CD4-positive, alpha-beta T cell (primary cell): ENCODE measurements at places on chromosomes 7 and 10. TPM values are rescaled to one million over a fixed set of nuclear protein-coding genes. Genes with fewer than 3 reads are reported as not detected.

C7orf57 gene
- not detected for total RNA-seq

MTURN gene
- total RNA-seq = 38.9 TPM

RBP4 gene
- not detected for total RNA-seq

FLNC gene
- total RNA-seq = 0.08 TPM

LIPF gene
- total RNA-seq = not detected

GIMAP8 gene
- 2.9 TPM for total RNA-seq

CLCN1 gene
- total RNA-seq = not detected

SPDYE5 gene
- total RNA-seq = not detected

GRCh38 chr7:43769281-43769680 lies 10.8 kb downstream of the BLVRA start:
- H3K27me3 ChIP-seq = no peaks in the 10 kb centered on the region
- no peak for DNase-seq
- H3K27ac ChIP-seq = no peak overlapping the region
- H3K4me3 ChIP-seq = no peak overlapping the region
- peaks cover 14% of the 10 kb centered on the region for H3K36me3 ChIP-seq

GRCh38 chr10:131759347-131759746 lies 141.5 kb upstream of the PPP2R2D start:
- no peak overlapping the region for H3K4me3 ChIP-seq
- H3K27me3 ChIP-seq = no peaks in the 10 kb centered on the region
- no peak for DNase-seq

GRCh38 chr10:56586461-56586891 lies 225.4 kb upstream of the ZWINT start:
- H3K36me3 ChIP-seq = no peaks in the 10 kb centered on the region
- H3K27ac ChIP-seq = no peak overlapping the region
- H3K27me3 ChIP-seq = no peaks in the 10 kb centered on the region

GRCh38 chr10:58642916-58643428 lies 130.3 kb downstream of the BICC1 start:
- H3K4me1 ChIP-seq = no peaks in the 10 kb centered on the region
- no peak overlapping the region for H3K27ac ChIP-seq
- no peak overlapping the region for H3K4me3 ChIP-seq
- no peak for DNase-seq

DNA sequence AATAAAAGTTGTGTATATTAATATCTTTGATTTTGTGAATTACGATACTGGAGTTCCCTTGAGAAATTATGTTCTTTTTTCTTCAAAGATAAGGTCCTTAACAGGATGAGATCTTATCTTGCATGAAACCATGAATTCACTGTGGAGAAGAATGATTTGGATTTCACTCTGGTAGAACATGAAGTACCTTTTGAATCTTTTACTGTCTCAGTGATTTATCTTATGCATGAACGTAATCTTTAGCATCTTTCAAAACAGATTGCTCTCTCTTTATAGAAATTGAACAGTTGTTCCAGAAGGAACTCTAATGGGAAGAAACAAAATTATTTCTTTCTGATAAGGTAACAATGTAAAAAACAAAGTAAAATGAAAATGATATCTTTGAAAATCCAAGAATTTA lies 11.0 kb upstream of the ZNF438 start:
- DNase-seq = no peak
- H3K4me3 ChIP-seq = no peak overlapping the region
- no peaks in the 10 kb centered on the region for H3K4me1 ChIP-seq
- H3K27me3 ChIP-seq = no peaks in the 10 kb centered on the region
- no peaks in the 10 kb centered on the region for H3K36me3 ChIP-seq

- H3K4me1 ChIP-seq = peaks cover 20% of the 10 kb centered on the region
- DNase-seq = peak; percentile 72
- no peak overlapping the region for H3K4me3 ChIP-seq
- no peaks in the 10 kb centered on the region for H3K36me3 ChIP-seq
- H3K27me3 ChIP-seq = peaks cover 5% of the 10 kb centered on the region
- H3K27ac ChIP-seq = no peak overlapping the region
Measured at GRCh38 chr7:151110941-151111645, 24.8 kb downstream of the AGAP3 start.

DNA sequence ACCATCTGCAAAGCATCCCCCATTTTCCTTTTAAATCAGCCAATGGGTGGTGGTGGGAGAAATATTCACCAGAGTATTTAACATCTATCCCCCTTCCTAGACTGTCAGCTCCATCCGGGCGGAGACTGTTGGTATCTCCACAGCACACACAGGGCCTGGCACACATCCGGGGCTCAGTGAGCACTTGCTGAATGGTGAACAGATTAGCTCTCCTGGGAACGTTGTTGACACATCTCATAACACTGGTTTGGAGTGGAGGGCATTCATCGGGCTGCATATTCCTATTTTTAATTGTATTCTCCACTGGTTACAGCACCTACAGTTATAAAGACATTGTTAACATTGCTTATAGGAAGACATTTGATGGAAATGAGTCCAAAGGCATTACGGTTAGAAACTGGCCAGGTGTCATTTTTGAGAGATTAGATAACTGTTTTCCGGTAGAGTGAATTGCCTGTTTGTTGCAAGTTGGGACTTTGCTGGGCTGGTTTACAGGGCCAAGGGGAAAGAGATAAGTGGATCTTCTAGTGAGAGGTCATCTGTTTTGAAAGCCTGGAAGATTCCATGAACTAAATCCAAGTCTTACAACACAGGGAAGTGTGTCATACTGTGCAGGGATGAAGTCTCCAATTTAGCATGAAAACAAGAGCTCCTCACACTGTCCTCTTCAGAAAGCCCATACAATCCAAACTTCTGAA lies 101.8 kb downstream of the EGFR start:
- DNase-seq = no peak
- peaks cover 10% of the 10 kb centered on the region for H3K27me3 ChIP-seq
- H3K36me3 ChIP-seq = no peaks in the 10 kb centered on the region
- H3K4me3 ChIP-seq = no peak overlapping the region

- no peaks in the 10 kb centered on the region for H3K4me1 ChIP-seq
- DNase-seq = no peak
- no peak overlapping the region for H3K27ac ChIP-seq
Measured at GRCh38 chr7:12625836-12626235, 55.3 kb downstream of the SCIN start.

GRCh38 chr7:124022551-124022950 lies 10.3 kb downstream of the TMEM229A start:
- no peaks in the 10 kb centered on the region for H3K36me3 ChIP-seq
- no peaks in the 10 kb centered on the region for H3K4me1 ChIP-seq
- H3K27ac ChIP-seq = no peak overlapping the region
- no peaks in the 10 kb centered on the region for H3K27me3 ChIP-seq
- no peak overlapping the region for H3K4me3 ChIP-seq

DNA sequence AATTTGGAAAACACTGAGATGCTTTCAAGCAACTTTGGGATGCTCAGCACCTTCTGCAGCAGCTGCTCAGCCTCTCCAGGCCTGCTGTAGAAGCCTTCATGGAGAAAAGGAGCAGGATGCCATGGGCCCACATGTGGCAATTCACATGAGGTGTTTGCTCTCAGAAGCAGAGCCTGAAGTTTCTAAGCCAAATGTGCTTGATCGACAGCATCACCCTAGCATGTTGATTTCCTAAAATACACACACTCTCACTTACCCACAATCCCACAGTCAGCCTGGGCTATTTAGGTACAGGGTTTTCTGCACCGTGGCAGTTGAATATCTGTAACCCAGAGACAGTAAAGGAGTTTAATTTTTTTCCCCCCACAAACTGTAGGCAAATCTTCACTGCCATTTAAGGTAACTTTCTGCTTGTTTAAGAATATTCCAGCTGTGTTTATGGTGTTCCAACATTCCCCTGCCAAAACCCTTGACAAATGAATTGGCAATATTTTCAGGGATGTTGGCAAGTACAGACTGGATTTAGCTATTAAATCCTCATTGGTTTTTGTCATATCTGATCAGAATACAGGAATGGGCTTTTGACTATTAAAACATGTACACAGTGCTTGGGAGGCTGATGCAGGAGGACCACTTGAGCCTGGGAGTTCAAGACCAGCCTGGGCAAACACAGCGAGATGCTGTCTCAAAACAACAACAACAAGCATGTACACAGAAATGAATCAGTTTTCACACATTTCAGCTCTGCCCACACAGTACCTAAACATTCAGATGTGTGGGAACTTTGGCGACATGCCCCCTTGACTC lies 244.2 kb downstream of the CELF2 start:
- peak overlapping the region; percentile 14 for H3K27ac ChIP-seq
- H3K27me3 ChIP-seq = no peaks in the 10 kb centered on the region
- no peak for DNase-seq
- H3K4me3 ChIP-seq = no peak overlapping the region
- H3K4me1 ChIP-seq = peaks cover 26% of the 10 kb centered on the region

DNA sequence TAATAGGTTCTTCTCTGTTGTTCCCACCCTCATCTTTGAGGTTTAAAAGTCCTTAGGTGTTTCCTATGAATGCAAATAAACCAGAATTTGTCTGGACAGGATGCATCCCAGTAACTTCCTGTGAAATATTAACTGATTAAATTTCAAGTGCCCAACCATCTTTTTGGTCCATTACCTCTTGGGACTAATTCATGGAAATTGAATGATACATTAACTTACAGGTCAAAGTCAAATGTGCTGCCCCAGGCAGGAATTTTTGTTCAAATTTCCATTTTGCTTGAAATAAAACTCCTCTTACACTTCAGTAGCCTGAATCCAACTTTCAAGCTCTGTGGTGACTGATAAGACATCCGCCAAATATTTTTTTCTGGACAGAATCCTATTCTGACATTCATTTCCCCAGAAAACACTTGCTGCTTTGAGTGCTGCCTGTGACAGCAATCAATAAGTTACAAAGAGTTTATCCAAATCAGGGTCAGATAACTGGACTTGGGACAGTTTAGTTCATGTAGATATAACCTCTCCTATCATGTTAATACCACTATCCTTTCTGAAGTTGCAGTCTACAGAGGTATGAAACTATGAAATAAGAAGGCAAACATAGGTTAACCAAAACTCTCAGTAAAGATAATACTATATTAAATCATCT lies 383.5 kb downstream of the POM121L12 start:
- no peaks in the 10 kb centered on the region for H3K36me3 ChIP-seq
- H3K4me3 ChIP-seq = no peak overlapping the region
- no peak for DNase-seq
- no peak overlapping the region for H3K27ac ChIP-seq
- no peaks in the 10 kb centered on the region for H3K4me1 ChIP-seq

GRCh38 chr10:123154711-123155505 lies 706 bp downstream of the BUB3 start:
- peak overlapping the region; percentile 95 for H3K4me3 ChIP-seq
- H3K4me1 ChIP-seq = peaks cover 46% of the 10 kb centered on the region
- peak overlapping the region; percentile 71 for H3K27ac ChIP-seq
- H3K36me3 ChIP-seq = peaks cover 31% of the 10 kb centered on the region

DNA sequence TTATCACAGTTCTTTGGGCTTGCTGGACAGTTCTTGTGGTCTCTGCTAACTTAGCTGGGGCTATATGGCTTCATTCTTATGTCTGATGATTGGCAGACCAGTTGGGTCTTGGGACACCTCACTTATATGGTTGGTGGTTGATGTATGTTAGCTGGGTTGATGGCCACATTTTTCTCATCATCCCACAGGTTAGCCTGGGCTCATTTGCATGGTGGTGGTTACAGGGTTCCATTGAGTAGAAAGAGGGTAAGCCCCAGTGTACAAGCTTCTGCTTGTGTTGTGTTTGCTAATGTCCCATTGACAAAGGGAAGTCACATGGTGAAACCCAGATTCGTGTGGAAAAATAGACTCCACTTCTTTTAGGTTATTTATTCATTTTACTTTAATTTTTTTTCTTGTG lies 40.6 kb downstream of the TMEM60 start:
- no peak overlapping the region for H3K4me3 ChIP-seq
- DNase-seq = no peak
- H3K4me1 ChIP-seq = no peaks in the 10 kb centered on the region
- no peak overlapping the region for H3K27ac ChIP-seq
- no peaks in the 10 kb centered on the region for H3K27me3 ChIP-seq
- peaks cover 2% of the 10 kb centered on the region for H3K36me3 ChIP-seq
